ENCODE measurements at places on chromosomes 1 and 21. TPM values are rescaled to one million over a fixed set of nuclear protein-coding genes. Genes with fewer than 3 reads are reported as not detected.

DNA sequence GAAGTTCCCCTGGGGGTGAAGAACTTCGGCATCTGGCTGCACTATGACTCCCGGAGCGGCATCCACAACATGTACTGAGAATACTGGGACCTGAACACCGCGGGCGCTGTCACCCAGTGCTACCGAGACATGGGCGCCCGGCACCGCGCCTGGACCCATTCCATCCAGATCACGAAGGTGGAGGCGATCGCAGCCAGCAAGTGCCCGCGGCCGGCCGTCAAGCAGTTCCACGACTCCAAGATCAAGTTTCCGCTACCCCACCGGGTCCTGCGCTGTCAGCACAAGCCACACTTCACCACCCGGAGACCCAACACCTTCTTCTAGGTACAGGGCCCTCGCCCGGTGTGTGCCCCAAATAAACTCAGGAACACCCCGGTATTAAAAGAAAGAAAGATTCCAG is 22.0 kb upstream of the SLC9A1 start:
- H3K36me3 ChIP-seq = no peaks in the 10 kb centered on the region
- no peak for DNase-seq
- H3K27me3 ChIP-seq = no peaks in the 10 kb centered on the region
- no peak overlapping the region for H3K4me3 ChIP-seq

The NLRP3 gene
- 0.09 TPM for total RNA-seq

The TIPRL gene
- total RNA-seq = 28.1 TPM

DNA sequence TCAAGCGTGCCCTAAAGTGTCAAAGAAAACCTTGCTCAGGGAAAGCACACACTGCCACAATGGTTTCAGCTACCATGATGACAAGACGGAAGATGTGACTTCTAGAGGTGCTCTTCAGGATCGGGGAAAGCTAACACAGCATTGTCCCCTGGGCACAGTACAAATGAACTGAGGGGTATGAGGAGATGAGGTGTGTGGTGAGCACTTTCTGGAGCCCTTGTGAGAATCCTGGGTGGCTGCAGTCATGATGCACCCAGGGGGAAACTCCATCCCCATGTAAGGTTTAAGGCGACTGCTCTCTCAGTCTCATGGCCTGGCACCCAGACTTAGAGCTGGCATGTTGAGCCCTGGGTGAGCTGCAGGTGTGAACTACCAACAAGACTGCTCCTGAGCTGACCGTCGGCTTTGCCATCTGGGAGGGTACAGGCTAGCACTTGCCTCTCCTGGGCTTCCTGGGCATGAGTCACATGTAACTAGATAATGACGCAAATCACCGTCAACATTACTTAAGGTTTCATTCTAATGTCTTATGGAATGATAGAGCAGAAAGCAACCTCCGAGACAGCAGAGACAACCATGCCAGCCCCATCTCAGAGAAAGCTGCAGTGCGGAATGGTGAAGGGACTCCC is 144.6 kb downstream of the CLIC6 start:
- DNase-seq = no peak
- no peaks in the 10 kb centered on the region for H3K36me3 ChIP-seq
- H3K27me3 ChIP-seq = no peaks in the 10 kb centered on the region
- H3K4me1 ChIP-seq = peaks cover 22% of the 10 kb centered on the region
- no peak overlapping the region for H3K27ac ChIP-seq

- DNase-seq = peak; percentile 78
- H3K27me3 ChIP-seq = no peaks in the 10 kb centered on the region
- peaks cover 46% of the 10 kb centered on the region for H3K4me1 ChIP-seq
Observed at GRCh38 chr1:234970731-234971476, 157.7 kb downstream of the TOMM20 start.

GRCh38 chr1:154431586-154432373 is 26.6 kb downstream of the IL6R start:
- H3K36me3 ChIP-seq = no peaks in the 10 kb centered on the region
- no peaks in the 10 kb centered on the region for H3K27me3 ChIP-seq
- H3K27ac ChIP-seq = no peak overlapping the region
- H3K4me3 ChIP-seq = no peak overlapping the region
- H3K4me1 ChIP-seq = peaks cover 10% of the 10 kb centered on the region

DNA sequence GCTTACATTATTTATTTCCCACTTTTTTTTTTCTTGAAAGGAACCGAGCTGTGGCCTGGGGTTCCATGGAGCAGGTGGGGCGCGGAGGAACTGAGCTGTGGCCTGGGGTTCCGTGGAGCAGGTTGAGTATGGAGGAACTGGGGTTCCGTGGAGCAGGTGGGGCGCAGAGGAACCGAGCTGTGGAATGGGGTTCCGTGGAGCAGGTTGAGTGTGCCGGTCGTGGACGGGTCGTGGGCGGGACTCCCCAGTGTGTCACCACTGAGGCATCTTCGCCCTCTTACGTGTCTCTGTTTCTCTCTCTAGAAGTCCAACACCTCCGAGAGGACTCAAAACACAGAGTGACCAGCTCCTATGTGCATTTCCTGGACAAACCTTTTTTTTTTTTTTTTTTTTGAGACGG is 1.2 kb upstream of the SCNN1D start:
- peaks cover 3% of the 10 kb centered on the region for H3K4me1 ChIP-seq
- DNase-seq = no peak
- H3K27me3 ChIP-seq = no peaks in the 10 kb centered on the region
- no peak overlapping the region for H3K27ac ChIP-seq
- no peaks in the 10 kb centered on the region for H3K36me3 ChIP-seq

DNA sequence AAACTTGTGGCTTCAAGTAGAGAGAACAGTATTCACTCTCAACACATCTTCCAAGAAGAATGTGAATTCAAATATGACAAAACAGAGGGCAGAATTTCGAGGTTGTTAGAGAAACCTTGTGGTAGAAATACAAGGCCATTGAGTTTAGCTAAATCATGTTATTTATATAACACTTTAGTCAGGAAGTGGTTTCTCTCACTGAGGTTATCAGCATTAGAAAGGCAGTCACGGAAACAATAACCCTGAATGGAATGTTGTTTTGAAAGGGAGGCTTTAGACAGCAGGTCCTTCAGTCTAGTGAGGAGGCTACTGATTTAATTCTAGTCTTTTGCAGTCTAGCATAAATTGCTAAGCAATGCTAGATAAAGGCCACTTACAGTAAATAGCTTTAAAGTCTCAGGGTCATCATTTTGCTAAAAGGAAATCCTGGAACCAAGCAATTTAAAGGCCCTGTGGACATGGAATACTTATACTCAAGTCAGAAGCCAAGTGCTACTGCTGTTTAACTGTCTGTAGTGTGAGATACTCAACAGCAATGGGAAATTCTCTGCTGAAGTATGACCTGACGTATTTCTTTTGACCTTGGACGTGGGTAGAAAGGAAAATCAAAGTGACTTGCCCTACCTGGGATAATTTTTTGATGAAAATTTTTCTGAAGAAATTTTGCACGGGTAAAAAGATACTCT is 89.0 kb upstream of the CHODL start:
- H3K27ac ChIP-seq = no peak overlapping the region
- no peaks in the 10 kb centered on the region for H3K36me3 ChIP-seq
- H3K27me3 ChIP-seq = no peaks in the 10 kb centered on the region

The FGR gene
- total RNA-seq = not detected

DNA sequence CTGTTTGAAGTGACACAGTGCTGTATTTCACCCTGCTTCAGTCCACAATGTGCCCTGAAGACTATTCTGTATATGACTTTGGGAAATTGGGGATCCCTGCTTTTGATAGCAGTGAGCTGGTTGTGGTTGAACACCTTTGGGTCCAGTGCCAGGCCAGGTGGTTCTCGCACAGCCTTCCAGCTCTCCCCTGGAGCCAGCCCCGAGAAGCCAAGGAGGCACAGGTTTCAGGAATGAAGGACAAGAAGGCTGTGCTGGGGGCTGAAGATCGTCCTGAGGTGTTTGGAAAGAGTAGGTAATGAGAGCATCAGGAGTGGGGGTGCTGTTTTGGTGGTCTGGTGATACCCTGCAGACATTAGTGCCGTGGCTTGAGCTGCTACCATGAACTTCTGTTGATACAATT is 131.4 kb upstream of the COL6A1 start:
- H3K36me3 ChIP-seq = no peaks in the 10 kb centered on the region
- no peak for DNase-seq
- no peaks in the 10 kb centered on the region for H3K27me3 ChIP-seq
- H3K4me1 ChIP-seq = no peaks in the 10 kb centered on the region
- H3K4me3 ChIP-seq = no peak overlapping the region
- no peak overlapping the region for H3K27ac ChIP-seq

DNA sequence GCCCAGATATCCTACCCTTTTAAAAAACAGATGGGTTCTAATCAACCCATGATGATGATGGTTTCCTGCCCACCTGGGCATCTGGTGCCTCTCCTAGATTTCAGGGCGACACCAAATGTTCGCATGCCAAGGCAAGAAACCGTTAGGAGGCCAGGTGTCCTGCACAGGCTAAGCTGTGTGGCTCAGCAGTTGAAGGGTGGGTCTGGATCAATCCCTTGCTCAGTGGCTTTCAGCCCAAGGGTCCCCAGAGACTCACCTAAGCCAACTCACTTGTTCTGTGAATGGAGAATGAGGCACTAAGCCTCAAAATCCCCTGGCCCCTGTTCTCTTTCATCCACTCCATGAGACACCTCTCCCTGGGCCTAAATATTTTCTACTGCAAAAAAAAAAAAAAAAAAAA is 169.1 kb upstream of the EDN2 start:
- H3K4me1 ChIP-seq = no peaks in the 10 kb centered on the region
- H3K27me3 ChIP-seq = peaks cover 3% of the 10 kb centered on the region
- DNase-seq = no peak
- H3K27ac ChIP-seq = no peak overlapping the region

- peaks cover 7% of the 10 kb centered on the region for H3K4me1 ChIP-seq
- no peak for DNase-seq
- no peaks in the 10 kb centered on the region for H3K27me3 ChIP-seq
- no peak overlapping the region for H3K4me3 ChIP-seq
Observed at GRCh38 chr1:17186216-17186909, 18.6 kb upstream of the PADI1 start.
